ENCODE measurements at places on chromosomes 13 and 19.
A peak's percentile ranks its signal among the peaks of the same experiment; 100 is the strongest.

GRCh38 chr13:40665126-40666044 is 1.1 kb downstream of the FOXO1 start:
- DNase-seq, result peak; percentile 13

- DNase-seq, result no peak
These were observed 1586.1 kb downstream of the OLFM4 start for GRCh38 chr13:54614726-54615125.

DNA sequence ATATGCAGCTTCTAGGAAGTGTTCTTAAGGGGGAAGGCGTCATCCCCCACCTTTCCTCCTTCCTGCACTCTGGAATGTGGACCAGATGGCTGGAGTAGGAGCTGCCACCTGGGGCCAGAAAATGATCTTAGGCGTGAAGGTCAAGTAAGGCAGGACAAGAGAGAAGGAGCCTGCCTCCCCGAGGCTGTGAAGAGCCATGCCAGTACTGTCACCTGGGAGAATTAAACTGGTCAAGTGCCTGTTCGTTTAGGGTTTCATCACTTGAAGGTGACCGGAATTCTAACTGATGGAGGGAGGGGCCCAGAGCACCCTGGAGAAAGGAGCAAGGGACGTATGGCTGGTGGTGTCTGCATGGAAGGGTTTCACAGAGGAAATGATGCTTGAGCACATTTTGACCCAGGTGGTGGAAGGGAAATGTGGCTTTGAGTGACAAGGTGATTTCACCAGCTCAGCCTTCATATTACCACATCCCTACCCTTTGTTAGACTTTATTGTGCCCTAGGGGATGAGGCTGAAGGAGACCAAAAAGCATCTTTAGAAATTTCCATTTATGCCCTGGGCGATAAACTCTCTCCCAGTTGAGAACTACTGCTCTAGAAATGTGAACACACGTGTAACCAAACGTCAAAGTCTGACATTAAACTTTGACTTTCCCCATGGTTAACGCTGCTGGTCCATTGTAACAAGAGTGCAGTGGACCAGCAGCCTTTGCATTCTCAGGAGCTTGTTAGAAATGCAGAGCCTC is 37.5 kb downstream of the PPP2R1A start:
- no peak for DNase-seq

GRCh38 chr19:49515767-49516166 is 3.3 kb downstream of the FCGRT start:
- no peak for DNase-seq

DNA sequence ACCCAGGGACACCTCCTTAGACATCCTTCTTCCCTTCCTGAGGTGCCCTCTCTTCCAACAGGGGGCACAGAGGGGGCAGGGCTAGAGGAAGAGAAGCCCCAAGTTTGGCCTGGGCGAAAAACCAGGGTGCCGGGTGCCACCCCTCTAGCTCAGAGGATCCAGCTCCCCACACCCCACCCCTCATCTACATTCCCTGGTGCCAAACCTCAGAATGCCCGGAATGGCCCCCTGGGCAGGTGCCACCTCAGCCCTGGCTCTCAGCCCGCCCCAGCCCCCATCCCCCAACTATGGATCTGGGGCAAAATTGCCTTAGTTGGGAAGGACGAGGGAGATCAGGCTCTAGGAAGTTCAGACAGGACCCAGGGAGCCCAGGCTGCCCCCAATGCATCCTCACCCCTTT is 2.0 kb downstream of the CNN1 start:
- no peak for DNase-seq

GRCh38 chr13:81762449-81762848 is 1421.5 kb upstream of the SPRY2 start:
- no peak for DNase-seq

- DNase-seq, result no peak
These were observed 26.8 kb upstream of the WDFY2 start for GRCh38 chr13:51557438-51557837.

DNA sequence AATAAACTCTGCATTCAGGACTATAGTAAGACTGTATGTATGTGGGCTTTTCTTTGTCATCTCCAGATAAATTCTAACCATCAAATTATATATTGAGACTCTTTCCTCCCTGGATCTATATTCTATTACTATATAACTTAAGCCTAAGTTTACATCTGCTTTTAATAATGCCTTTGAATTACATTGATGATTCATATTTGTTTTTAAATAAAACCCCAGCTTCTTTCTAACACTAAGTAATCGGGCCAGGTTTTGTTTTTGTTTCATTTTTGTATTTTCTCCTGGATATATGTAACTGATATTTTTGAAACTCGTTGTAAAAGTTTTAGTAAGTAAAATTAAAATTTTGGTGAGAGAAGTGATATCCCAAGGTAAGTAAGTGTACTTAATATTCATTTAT is 1599.1 kb downstream of the PCDH9 start:
- DNase-seq, result no peak

GRCh38 chr13:69459346-69459745 is 648.3 kb upstream of the ATXN8OS start:
- no peak for DNase-seq

GRCh38 chr13:25018729-25019115 is 77.2 kb upstream of the PABPC3 start:
- no peak for DNase-seq

- DNase-seq, result peak; percentile 22
These were observed 813.6 kb upstream of the MIR17HG start for GRCh38 chr13:90533866-90534265.

- DNase-seq, result no peak
These were observed 216.4 kb upstream of the SGCG start for GRCh38 chr13:22964245-22964966.

DNA sequence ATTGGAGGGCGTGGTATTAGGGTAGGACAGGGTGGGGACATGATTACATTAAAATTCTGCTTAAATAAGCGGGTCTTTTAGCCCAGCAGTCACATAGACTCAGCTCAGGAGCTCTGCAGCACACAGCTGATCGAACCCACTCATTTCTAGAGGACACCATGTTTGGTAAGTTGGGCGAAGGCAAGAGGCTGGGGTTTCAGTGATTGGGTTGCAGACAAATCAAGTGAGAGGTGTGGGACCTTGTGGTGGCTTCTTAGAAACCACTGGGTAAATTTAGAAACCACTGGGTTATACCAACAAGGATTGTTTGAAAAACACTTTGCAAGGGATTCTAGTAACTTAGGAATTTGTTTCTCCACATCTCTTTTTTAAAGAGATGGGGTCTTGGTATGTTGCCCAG is at the start of gene LEUTX:
Gene LEUTX, plus strand, starts transcription at position 92 of the 400 bp plus-strand sequence. Its CDS starts 67 bp downstream, at position 159.
- DNase-seq, result no peak

DNA sequence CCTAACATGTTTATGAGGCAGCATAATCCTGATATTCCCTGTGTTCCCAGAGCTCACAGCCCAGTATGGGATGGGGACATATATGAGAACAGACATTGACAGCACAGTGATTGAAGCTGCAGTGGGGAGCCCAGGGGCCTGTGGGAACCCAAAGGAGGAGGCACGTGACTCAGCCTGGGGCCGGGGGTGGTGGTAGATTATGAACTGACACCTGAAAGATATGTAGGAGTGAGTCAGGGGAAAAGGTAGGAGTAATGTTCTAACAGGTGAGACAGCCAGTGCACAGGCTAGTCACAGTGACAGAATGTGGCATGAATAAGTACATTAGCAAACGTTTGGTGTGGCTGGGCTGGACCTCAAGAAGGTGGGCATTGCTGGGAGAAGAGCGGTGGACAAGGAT is 29.0 kb downstream of the CKM start:
- DNase-seq, result no peak

DNA sequence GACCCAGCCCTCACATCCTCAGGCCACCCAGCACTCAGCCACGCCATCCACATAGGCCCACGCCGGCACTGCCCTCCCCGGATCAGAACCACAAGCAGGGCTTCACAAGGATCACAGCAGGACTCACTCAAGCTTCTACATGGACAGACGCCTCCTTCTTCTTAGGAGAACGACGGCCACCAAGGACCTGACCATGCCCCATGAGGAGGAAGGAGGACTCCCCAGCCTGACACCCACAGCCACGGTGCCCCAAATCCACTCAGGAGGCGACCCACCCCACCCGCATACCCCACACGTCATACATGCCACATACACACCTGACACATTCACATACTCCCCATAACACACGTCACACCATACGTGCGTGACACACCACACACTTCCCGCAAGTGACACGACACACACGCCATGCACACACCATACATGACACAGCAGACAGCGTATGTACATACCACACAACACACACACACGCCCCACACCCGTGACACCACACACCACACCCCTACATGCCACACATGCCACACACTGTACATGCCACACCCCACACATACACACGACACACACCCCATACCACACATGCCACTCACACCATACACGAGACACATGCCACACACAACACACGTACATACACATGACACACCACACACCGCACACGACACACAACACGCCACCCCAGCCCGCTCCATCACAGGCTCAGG is 50.4 kb downstream of the MLLT1 start:
- no peak for DNase-seq

DNA sequence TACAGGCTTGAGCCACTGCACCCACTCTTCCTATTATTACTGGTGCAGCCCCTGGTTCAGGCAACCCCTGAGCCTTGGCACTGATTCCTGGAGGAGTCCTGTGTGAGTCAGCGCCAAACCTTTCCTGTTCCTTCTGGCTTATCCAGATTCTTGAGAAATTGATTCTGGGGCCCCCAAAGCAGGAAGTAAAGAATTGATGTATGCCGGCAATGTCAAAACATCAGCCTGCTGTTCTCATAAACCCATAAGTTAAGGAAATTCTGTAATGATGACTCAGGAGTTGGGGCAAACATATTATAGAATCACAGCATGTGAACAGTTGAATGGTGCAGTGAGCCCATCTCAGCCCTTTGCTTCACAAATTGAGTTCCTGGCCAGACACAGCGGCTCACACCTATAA is 1.4 kb upstream of the OR7G3 start:
- no peak for DNase-seq

- DNase-seq, result peak; percentile 13
These were observed 59.9 kb downstream of the LIG4 start for GRCh38 chr13:108155185-108156106.

DNA sequence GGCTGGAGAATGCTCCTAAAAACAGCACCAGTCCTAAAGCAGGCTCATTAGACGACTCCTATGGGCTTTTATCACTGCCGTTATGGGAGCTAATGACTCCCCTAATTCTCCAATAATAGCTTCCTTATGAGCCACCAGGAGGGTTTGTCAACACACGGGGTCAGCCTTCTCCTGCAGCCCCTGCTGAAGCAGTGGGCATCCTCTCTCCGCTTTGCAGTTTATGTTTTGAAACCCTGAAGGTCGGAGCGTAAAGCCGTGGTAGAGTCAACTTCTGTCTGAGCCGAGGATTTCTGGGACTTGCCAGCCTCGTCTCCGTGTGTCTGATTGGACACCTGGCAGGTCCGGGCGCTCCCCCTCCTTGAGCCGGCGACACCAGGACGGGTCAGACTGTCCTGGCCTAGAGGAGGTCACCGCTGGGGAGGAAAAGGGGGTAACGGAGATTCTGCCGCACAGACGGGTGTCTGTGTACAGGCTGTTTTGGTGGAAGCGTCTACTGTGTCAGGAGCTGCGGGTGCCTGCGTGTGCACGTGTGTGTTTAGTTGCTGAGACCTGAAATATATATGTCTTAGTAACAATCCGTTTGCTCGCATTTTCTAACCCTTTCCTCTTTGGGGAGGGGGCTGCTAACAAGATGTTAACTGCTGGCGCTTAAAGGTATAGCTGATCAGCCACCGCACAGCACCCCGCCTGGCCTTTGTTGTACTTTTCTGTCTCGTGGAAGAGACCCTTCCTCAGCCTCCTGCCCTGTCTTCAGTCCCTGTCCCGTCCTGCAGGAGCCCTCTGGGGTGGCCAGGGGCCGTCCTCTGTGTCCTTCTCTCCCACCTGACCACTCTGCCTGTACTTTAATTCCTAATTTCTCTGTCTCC is 1.9 kb downstream of the KDM4B start:
- peak; percentile 14 for DNase-seq

DNA sequence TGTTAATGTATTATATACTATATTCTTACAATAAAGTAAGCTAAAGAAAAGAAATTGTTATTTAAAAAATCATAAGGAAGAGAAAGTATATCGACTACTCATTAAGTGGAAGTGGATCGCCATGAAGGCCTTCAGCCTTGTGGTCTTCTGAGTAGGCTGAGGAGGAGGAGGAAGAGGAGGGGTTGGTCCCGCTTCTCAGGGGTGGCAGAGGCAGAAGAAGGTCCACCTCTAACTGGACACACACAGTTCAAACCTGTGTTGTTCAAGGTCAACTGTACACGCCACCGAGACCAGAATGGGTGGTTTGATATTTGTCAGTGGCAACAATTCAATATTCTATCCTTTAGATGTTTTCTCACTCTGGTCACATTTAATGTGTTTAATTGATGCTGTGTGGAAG is 67.2 kb downstream of the ALOX5AP start:
- DNase-seq, result no peak

GRCh38 chr19:52492201-52492993 is 35.1 kb upstream of the ZNF808 start:
- no peak for DNase-seq

DNA sequence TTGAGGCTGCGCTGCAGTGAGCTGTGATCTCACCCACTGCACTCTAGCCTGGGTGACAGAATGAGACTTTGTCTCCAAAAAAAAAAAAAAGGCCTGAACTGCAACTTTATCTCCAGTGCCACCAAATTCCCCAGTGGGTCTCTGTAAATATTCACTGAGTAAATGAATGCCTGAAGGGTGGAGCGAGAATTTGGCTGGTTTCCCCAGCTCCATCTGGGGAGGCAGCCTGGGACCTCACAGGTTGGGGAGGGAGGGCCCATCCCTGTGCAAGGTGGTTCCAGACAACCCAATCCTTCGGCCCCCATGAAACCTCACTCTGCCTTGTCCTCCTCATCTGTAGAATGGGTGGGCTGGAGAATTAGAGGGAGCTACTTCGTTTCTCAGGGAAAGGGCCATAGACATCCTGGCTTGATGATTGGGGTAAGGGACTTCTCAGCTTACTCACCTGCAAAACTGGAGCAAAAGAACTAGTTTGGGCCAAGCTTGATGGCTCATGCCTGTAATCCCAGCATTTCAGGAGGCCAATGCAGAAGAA is 4.2 kb upstream of the PKN1 start:
- DNase-seq, result no peak

GRCh38 chr19:15897738-15898276 is at the start of gene CYP4F2:
Gene CYP4F2, minus strand, starts transcription at chr19:15898074. Its CDS starts 463 bp downstream, at chr19:15897611.
- no peak for DNase-seq

DNA sequence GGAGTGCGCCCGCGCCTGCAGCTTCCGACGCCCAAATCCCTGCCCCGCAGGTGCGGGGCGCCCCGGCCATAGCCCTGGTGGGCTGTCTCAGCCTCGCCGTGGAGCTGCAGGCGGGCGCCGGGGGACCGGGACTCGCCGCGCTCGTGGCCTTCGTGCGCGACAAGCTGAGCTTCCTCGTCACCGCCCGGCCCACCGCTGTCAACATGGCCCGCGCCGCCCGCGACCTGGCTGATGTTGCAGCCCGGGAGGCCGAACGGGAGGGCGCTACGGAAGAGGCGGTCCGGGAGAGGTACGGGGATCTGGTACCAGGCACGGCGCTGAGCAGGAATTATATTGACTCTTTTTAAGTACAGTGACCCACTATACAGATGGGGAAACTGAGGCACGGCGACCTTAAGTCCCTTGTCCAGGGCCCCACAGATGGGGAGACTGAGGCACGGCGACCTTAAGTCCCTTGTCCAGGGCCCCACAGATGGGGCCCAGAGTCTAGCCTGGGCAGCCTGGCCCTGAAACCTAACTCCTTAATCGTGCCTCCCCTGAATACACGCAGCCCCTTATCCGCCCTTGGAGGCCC is 586 bp downstream of the MRI1 start:
- DNase-seq, result no peak
